Vagina (tissue), 2 donors: ENCODE measurements at places on chromosomes 7 and 10.
A peak's percentile ranks its signal among the peaks of the same experiment; 100 is the strongest.

- DNase-seq = no peak
Measured at GRCh38 chr10:5830629-5831445, 17.6 kb upstream of the GDI2 start.

DNA sequence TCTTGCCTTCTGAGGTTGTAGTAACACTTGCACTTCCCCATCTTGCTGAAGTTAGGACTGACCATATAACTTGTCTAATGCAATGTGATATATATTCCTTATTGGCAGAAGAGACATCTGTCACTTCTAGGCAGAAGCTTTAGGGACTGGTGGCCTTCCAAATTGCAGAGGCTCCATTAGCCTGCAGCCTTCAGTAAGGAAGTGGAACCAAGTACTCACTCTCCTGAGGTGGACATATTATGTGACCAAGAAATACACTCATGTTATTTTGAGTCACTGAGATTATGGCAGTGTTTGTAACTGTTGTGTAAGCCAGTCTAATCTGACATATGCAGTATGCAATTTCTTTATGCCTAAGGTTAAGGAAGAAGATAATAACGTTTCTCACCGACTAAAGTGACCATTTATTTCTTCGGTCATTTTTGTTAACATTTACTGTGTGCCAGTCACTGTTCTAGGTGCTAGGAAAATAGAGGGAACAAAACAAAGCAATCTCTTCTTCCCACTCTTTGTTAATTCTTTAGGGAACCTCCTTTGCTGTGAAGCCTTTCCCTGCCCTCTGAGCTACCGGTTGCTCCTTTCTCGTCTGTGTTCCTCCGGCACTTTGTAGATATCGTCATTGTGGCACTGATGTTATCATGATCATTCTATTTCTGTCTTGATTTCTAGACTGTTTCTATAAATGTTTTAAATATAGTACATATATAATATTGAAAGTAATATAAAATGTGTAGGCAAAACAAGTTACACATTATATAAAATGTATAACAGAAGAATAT is 52.9 kb upstream of the HBP1 start:
- no peak for DNase-seq

DNA sequence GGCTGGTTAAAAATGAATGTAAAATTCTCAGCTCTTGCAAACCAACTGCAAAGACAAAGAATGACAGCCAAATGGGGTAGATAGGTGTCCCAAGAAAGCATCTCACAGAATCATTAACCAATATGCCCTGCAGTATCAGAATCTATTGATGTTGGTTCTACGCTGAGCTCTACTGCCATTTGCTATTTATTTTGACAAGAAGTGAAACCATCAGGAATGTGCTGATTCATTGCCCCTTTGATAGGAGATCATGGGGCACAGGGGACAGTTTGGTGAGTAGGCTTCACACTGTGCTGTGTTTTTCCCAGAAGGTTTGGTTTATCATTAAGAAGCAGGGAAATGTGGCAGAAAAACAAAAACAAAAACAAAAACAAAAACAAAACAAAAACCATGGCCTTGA is 19.4 kb upstream of the CDC14C start:
- DNase-seq = no peak

DNA sequence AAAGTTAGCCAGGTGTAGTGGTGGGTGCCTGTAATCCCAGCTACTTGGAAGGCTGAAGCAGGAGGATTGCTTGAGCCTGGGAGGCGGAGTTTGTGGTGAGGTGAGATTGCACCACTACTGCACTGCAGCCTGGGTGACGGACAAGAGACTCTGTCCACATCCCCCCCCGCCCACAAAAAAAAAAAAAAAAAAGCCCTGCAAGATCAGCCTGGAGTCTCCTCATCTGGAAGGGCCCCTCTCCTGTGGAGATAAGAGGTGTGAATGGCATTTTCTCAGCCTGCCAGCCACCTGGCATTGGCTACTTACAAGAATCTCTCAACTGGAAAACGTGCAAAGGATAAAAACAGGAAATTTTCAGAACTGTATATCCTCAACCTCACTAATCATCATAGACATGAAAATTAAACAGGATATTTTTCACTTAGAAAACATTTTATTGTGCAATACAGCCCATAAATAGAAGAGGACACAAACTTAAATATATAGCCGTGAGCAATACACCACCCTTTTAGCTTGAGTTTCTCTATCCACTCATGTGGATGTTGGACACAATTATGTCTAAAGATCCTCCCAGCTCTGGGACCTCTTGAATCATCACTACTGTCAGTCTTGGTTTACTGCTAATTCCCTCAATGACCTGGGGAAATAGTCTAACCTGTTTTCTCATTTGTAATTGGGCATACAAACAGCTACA is 11.3 kb upstream of the TSPAN15 start:
- DNase-seq = no peak

DNA sequence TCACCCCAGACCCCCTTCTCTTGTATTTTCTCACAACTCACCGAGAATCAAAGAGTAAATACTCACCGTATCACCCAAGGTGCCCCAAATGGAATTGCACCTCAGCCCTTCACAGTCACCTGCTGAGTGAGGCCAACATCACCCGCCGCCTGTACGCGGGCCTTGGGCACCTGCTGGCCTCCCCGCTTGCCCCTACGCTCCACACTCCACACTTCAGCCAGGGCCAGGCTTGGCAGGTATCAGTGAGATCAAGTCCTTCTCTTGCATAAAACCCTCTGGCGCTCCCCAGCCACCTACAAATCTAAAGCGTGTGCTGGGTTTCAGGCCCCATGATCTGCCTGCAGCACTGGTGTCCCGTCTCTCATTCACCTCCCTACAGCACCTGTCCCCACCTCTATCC is 300.6 kb downstream of the GFRA1 start:
- DNase-seq = peak; percentile 58

DNA sequence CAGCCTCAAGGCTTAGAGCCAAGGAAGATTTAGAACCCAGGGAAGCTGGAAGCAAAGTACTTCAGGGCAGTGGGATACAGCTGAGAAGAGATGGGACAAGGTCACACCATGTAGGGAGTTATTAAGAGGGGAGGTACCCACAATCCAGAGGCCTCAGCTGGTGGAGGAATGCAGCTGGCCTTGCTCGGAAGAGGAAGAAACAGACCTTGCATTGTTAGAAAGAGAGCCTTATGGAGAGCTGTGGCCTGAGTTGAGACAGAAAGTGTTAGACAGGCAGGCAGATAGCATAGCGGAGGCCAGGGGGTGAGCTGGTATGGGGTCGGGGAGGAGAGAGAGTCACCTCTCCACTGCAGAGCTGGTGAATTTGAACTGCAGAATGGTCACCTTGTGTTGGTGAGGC is 173.1 kb downstream of the JCAD start:
- DNase-seq = no peak

- no peak for DNase-seq
Measured at GRCh38 chr10:63829020-63829419, 307.8 kb downstream of the REEP3 start.

DNA sequence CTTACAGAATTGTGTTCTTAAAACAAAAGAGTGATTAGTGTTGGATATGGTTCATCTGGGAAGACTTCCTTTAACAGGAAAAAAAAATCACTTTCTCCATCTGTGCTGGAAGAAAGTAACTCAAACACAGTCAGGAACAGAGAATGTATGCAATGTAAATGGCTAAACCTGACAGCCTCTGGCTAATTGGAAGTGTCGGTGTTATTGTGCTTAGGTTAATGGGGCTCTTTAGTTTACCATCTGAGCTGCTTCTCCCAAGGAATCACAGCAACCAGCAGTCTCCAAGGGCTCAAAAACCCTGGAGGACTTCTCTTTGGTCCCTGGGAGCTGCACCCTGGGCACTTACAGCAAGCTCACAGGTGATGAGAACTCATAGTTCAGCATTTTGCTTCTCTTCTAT is 724.5 kb downstream of the LRMDA start:
- no peak for DNase-seq

GRCh38 chr10:14692344-14693076 is 82.2 kb downstream of the FAM107B start:
- no peak for DNase-seq

- no peak for DNase-seq
Measured at GRCh38 chr7:130943336-130943901, 209.4 kb upstream of the KLF14 start.

- DNase-seq = no peak
Measured at GRCh38 chr7:122258971-122259370, 45.6 kb downstream of the FEZF1 start.

DNA sequence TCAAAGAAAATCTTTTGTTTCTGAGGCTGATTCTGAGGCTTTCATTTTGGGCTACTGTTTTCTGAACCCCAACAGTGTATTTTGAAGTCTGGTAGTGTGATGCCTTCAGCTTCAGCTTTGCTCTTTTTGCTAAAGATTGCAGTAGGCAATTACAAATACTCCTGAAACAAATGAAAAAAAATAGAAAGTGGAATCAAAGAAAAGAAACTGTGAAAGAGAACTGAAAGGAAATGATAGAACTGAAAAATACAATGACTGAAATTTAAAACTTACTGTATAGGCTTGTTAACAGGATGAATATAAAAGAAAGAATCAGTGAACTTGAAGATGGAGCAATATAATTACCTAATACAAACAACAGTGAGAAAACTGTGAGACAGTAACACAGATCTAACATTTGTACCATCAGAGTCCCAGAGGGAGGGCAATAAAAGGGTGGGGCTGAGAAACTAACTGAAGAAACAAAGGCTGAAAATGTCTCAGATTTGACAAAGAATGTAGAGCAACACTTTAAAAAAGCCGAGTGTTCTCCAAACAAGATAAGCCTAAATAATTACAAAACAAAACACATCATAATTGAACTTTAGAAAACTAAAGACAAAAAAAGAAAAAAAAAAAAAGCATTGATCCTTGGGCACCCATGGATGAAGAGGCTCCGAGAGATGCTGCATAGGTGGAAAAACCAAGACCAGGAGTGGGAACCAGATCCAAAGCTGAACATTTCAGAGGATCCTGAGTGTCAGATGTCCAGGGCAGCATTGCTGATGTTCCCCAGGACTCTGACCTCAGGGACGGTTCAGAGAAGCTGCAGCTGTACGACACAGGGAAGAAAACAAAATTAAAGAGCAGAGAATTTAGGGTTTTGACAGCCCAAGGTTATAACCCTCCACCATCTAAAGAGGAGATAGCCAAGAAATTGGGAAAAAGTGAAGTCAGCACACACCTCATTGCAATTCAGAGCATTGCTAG is 223.2 kb upstream of the IGFBP3 start:
- DNase-seq = no peak

- DNase-seq = peak; percentile 82
Measured at GRCh38 chr7:31108097-31108657, 56.1 kb downstream of the ADCYAP1R1 start.

DNA sequence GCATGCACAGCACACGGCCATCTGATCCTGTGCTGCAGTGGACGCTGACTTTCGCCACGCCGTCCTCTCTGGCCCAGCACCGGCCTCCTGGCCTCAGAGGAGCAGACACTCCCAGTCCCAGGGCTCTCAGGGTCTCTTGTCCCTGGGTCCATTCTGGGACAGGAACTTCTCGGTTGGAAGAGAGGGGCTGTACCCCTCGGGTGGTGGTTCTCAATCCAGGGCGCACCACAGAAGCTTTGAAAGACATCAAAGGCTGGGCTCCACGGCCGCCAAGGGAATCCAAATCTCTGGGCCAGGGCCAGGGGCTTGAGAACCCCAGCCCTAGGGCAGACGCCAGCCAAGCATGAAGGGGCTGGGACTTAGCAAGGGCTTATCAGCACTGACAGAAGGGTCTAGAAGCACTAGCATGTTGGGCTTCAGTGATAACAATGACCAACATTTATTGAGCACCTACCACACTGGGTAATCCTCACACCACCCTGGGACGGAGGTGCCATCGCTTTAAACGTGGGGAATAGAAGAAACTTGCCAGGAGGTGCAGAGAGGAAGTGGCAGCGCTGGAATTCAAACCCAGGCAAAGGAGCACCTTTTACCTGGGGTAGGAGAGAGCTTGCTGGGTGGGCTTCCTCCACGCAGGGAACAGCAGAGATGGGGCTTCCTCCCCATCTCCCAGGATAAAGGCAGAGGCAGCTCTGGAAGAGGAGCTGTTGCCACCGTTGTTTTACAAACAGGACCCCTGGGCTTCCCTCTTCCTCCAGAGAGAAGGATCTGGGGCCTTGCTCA is 1.8 kb upstream of the PYROXD2 start:
- no peak for DNase-seq

DNA sequence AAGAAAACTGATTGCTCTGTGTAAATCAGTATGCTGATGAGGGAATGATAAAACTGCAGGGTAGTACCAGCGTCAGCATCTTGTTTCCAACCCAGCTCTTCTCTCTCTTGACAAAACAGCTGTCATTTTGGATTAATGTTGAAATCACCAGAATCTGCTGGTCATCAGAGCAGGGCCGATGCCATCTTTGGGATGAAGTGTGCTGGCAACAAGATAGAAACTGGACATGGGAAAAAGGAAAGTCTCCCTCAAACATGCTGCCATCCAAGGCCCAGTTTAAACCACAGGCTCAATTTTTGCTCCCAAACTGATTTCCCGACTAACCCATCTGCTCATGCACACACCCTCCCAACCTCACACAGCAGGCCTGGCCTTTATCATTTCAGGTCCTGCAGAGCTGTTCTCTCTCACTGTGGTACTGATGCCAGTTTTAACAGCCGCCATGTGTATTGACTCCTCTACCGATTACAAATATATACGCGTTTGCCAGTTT is 285.2 kb downstream of the AUTS2 start:
- DNase-seq = no peak

DNA sequence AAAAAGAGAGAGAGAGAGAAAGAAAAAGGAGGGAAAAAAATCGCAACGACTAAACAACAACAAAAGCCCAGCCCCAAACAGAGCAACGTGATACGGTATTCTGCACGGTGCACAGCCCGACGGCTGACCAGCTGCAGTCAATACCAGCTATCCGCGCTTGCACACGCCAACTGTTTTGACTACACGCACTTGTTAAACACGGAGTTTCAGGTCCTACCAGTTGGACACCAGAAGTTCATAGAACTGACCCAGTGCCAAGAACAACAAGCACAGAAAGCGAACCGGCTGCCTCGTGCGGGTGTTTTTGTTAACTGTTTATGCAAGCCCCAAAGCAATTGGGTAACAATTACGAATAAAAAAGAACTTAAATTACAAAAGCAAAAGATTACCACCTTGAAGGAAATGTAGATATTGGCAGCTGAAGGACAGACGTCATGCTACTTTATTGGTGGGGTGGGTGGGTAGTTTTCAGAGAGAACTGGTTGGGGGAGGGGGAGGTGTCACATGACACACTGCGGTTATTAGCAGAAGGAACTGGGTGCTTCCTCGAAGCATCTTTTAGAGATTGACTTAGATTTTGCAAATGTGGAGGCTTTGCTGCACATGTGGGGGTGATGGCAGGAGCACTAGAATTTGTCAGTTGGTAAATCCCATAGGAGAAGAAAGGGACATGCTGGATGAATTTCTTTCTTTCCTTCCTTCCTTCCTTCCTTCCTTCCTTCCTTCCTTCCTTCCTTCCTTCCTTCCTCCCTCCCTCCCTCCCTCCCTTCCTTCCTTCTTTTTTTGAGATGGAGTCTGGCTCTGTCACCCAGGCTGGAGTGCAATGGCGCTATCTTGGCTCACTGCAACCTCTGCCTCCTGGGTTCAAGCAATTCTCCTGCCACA is 110.6 kb upstream of the EFCAB10 start:
- DNase-seq = no peak

DNA sequence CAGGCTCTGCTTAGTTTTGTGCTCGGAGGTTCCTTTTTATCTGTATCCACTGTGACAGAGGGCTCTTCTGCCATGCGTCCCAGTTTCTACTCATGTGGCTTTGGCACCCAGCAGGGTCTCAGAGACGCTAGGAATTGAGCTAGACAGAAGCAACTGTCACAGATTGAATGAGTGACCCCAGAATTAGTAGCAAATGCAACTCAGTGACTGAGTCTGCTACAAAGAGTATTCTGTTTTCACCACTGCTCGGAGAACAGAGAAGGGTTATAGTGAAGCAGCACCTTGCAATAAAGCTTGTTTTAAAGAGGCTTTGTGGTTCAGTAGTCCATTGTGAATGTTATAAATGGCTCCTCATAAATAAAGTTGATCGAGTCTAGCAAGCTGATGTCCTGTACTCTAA is 113.2 kb downstream of the DNAH11 start:
- no peak for DNase-seq
